ENCODE measurements at places on chromosomes 7 and 10.

DNA sequence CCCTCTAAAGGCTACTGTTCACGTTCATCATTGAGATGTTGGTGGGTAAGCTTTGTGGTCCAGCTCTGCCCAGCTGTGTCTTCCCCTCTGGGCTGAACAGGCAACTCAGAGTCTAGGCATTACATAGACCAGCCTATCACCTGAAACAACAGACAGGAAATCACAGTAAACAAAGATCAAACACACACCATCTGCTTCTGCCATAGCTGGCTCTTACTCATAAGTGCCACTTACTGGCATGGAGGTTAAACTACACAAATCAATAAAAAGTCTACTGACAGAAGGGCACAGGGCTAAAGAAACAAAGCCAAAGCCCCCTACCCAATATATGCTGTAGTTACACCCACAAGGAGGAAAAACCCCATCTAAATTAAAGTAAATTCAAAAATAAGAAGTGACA, 35.0 kb downstream of the SEPTIN14 start:
- DNase-seq = no peak

DNA sequence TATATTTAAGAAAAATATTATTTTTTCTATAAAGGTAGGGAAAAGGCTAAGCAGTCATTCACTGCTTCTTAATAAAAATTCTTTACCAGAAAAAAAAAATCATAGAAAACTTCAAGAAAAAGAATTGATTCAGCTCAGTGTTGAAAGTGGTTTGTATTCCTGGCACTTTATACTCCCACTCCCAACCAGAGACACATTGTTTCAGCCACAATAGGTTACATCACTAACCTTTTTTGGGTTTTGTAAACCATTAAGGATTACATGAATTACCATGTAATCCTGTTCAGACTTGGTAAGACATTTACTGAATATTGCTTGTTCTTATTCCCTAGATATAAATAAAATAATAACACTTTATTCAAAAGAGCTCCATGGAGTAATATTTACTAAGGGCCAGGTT, 46.6 kb downstream of the MINPP1 start:
- no peak for DNase-seq

GRCh38 chr10:124146483-124146882, 53.1 kb upstream of the CHST15 start:
- no peak for DNase-seq

- no peak for DNase-seq
Observed at GRCh38 chr7:116169060-116169459, 41.3 kb upstream of the TES start.

GRCh38 chr7:156234666-156235494, 405.7 kb upstream of the RNF32 start:
- no peak for DNase-seq

DNA sequence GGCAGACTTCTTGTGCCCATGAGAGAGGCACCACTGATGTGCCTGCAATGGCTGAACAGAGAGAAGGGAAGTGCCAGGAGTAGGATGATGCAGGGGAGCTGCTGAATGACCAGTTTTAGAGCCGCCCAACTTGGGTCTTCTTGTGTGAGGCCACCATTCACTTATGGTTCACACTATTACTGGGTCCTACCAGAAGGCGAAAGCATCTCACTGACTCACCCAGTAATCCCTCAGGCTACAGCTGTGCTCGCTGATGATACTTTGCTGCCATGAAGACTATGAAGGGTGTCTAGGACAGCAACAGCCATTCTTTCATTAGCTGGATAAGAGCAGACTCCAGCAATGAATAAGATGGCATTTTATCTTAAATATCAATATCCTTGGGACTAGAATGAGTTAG, 47.6 kb downstream of the PLXNA4 start:
- DNase-seq = no peak

DNA sequence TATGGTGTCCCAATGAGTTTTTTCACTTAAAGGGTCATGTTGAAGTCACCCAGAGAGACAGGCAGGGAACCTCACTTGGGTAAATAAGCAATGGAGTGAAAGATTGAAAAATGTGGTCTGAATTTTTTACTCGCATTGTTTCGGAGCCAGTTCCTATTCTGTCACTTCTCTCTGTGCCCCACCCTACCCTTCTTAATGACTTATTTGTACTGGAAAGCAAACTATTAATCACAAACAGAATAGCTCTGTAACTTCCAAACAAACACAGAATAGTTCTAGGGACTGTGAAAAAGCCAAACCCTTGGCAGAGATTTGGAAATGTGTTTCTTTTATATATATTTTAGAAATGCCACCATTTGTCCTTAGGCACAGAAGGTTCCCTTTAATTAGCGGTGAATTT, 76.0 kb downstream of the LRMDA start:
- no peak for DNase-seq

DNA sequence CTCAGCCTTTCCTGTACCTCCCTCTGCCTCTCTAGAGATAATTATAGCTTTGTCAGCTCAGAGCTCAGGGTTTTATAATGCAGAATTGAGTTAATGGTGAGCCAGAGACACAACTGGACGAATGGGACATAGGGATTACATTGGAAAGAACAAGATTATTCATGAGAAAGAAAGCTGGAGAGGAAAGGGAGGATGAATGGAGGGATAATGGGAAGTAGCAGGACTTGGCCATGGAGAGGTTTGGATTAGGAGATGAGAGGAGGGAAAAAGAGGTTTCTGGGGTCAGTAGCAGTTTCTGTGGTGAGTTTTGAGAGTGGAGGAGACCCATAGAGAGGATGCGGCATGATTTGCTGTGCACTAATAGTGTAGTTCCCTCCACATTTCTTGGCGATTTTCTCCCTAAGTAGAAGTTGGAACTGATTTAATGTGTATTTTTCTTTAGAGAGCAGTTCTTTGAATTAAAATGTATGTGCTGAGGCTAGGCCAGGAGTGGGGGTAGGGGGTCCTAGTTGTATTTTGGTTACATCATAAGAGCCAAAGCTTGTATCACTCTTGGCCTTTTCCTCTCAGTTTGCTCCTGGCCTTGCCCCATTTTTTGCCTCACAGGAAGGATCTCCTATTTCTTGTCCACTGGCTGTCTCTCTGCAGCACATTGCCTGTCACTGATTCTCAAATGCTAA, 107.4 kb downstream of the MKX start:
- DNase-seq = no peak

DNA sequence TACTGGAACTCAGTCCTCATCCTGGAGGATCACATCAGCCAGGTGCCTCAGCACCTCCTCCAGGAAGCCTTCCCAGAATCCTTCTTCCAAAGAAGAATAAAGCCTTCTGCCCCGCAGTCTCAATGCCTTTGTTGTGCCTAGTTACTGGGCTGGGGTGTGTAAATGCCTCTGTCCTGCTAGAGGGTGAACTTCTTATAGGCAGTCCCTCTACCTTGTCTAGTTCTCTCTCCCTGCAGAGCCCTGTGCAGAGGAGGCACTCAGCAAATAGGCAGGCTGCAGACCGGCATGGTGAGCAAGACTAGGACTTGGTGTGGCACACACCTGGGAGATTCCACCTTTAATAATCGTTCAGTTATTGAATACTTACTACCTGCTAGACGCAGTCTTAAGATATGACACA, 104.7 kb upstream of the PCBD1 start:
- DNase-seq = no peak

- DNase-seq = no peak
Observed at GRCh38 chr7:110909117-110909516, 181.8 kb upstream of the LRRN3 start.

GRCh38 chr7:47441796-47442604, 139.9 kb downstream of the TNS3 start:
- no peak for DNase-seq

GRCh38 chr7:69845721-69846495, 247.6 kb downstream of the AUTS2 start:
- DNase-seq = no peak

All from stimulated activated CD8-positive, alpha-beta memory T cell treated with anti-CD3 and anti-CD28 coated beads, Interleukin-4, amount 100 ng/mL, for 4 hours (primary cell).